Hematopoietic multipotent progenitor cell treated with erythropoietin and hydrocortisone succinate and interleukin-3 and kit ligand, for 17 days (in vitro differentiated cells): ENCODE measurements at places on chromosomes 2 and 18.

DNA sequence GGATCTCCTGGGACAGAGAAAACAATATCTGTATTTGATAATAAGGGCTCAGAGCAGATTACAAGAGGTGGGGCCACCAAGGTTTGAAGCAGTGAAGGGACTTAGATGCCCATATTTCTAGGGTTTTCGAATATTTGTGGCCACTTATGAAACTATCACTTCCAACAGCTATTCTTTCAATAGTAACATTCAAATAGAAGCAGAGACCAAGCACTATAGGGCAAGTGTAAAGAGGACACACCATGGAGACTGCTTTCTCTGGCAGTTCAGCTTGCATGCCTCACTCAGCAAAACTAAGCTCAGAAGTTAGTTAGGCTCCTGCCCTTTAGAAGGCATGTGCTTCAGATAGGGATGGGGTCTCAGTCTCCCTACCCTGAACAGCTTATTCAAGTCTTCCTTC, 10.3 kb downstream of the PSTPIP2 start:
- DNase-seq = no peak

- DNase-seq = no peak
These were observed 52.2 kb upstream of the PTPRM start for GRCh38 chr18:7514796-7515440.

DNA sequence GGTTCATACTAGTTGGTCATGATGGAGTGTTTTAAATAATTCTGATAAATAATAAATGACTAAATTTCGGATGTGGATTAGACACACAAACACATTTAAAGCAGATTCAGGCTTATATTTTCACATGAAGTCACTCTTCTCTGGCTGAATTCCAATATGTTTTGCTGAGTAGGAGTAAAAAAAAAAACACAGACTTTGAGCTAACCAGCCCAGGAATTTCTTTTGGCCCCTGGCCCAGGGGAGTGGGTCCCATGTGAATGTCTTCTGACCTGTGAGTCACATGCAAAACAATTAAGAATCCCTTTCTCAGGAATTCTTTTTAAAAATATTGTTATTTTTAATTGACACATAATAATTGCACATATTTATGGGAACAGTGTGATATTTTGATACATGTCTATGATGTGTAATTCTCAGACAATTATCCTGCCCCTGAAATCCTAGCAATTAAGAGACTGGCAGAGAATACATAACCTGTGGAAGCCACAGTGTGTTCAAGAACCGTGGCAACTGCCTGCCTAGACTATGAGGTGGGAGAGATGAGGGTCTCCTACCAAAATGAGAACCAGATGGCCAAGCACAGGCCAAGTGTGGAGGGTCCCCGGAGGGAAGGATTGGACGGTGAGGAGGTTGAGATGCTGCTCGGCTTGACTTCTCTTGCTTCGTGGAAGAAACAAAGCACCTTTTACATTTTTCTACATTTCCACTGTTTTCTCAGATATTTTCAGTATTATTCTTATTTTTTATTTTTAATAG, 236.4 kb downstream of the PIEZO2 start:
- no peak for DNase-seq

DNA sequence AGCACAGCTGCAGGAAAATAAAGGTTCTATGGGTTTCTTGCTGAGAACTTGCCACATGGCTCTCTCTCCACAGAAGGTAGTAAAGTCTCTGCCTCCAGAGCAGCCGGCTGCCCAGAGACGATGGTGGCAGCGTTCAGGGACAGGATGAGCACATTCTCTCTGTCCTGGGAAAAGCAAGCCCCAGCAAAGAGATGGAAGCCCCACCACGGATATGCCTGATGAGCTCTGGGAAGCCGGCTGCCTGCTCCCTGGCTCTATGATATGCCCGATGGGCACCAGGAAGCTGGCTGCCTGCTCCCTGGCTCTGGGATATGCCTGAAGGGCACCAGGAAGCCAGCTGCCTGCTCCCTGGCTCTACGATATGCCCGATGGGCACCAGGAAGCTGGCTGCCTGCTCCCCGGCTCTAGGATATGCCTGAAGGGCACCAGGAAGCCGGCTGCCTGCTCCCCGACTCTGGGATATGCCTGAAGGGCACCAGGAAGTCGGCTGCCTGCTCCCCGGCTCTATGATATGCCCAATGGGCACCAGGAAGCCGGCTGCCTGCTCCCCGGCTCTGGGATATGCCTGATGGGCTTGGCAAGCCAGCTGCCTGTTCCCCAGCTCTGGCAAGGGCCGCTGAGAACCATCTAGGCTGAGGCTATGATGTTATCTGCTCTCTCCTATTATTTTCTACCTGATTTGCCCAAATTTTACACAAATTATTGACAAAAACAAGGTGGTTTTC, 21.5 kb upstream of the SNTG2 start:
- DNase-seq = no peak

DNA sequence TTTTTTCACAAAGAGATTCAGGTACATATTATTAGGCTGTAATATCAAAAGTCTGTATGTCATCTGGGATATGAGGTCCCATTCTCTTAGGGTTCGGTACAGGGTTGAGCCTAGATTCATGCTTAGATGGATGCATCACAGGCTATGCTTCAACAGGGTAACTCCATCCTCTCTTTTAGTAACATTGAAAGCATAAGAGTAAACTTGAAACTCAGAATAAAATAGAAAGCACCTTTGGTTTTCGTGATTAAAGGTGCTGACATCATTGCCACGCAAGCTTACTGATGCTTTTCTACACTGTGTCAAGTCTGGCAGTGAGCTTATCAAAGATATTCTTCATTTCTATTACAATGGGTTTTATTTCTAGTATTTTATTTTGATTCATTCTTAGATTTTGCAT, 419.1 kb upstream of the DSEL start:
- no peak for DNase-seq

DNA sequence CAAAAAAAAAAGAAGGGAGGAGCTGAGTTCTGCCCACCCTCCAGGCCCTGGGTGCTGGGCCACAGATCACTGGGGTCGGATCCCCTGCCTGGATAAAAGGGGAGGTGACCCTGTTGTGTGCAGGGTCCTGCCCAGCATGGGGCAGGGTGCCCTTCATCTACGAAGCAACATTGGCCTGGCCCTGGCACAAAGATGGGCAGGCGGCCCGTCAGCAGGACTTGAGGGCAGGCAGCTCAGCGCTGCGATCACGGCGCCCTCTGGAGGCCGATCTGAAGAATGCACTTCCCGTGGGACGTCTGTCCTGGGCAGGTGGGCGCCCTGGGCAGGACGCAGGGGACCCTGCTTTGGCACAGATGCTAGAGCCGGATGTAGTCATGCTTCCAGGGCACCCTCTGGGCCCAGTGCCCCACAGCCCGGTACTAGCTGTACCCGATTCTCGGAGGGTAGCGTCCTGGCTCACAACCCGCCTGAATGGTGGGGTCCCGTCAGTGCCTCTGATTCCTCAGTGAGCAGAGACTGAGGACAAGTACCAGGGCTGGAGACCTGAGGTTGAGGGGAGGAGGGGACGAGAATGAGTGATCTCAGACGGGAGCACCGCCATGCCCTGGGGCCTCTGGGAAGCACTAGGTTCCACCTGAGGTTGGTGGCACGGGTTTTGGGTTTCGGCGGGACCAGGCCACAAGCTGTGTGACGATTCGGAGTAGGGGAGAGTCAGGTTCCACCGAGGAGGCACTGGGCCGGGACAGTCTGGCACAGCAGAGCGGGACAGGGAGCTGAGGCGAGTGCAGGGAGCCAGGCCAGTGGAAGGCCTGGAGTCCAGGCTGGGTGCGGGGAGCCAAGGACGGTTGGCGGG, 18.0 kb downstream of the ARID5A start:
- peak; percentile 63 for DNase-seq

- no peak for DNase-seq
These were observed at the start of gene MOGAT1 for GRCh38 chr2:222671259-222672067. MOGAT1 (plus strand) TSS chr2:222671658; CDS start chr2:222671786, 128 bp downstream.

DNA sequence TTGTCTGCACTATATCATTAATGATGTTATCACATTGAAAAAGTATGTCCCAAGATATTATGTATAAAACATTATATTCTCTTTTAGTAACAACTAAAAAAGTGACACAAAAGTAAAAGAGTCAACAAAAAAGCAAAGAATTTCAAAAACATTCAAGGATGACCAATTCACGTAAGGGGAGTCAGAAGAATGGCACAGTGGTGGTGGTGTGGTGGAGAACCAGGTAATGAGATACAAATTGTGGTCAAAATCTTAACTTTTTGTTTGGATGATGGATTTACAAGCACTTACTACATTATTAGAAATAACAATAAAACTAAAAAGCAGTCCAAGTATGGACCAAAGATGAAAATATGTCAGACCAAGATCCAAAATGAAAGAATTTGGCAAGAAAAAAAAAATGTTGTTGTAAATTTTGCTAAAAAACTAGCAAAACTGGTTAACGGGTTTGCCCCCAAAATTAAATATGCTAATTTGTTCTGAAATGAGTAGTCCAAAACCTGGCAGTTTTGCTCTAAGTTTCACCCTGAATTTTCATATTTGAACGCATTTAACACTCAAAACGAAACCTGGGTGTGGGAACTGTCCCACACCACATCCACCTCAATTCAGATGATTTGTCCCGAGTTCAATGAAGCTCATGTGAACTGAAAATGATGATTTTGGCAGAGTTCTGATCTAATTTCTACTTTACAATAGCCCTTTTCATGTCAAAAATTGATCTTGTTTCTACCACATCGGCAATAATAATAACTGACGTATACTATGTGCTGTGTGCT, 135.8 kb downstream of the IKZF2 start:
- no peak for DNase-seq
